ENCODE measurements at places on chromosomes 7 and 10.

DNA sequence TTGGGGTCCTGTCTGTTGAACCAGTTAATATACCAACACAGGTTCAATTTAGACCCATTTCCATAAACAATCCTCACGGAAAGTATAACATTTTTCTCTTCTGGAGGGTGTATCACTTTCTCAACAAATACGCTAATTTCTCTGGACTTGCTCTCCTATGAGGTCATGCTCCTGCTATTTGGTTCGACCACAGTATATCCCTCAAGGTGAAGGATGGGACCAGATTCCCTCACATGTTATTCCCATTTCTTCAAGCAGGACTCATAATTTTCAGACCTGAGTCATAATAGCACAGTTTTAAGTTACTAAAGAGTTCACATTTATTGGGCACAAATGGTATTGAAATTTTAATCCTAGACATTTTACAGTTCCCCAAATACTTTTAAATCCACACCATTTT lies 57.2 kb downstream of the ADAM12 start:
- DNase-seq, result no peak

- DNase-seq, result no peak
Measured at GRCh38 chr10:16585103-16585502, 63.4 kb upstream of the C1QL3 start.

DNA sequence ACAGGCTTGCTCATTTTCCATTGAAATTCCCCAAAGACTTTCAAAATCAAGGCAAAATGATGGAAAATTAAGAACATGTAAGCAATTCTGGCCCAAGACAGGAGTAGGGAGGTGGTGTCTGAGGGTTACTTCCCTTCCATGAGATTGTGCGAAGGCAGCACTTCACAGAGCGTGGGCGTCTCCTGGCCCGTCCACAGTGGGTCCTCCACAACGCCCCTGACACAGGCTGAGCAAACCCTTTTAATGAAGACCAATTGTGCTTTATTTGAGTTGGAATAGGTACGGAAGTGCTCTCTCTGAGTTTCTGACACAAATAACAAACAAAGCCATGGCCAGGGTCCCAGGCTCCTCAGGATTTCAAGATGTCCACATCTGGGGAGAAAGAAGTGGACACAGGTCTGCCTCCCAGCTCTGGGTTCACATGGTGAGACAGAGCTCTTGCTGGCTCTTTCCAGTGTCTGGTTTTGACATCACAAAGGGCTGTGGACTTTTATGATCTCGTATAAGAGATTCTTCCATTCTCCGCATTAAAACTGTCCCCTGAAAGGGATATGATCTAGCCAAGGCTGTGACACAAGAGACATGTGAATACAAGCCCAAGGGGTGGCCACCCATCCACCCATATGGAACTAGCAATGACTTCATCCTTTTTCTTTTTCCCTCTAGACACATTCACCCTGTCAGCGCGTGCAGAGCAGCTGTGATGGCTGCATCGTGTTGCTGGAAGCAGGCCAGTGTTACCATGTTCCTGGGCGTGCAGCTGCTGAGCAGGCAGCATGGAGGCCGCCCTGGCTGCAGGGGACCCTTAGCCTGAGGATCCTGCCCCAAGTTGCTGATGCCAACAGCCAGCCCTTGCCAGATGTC lies 145.6 kb downstream of the ADAM12 start:
- no peak for DNase-seq

DNA sequence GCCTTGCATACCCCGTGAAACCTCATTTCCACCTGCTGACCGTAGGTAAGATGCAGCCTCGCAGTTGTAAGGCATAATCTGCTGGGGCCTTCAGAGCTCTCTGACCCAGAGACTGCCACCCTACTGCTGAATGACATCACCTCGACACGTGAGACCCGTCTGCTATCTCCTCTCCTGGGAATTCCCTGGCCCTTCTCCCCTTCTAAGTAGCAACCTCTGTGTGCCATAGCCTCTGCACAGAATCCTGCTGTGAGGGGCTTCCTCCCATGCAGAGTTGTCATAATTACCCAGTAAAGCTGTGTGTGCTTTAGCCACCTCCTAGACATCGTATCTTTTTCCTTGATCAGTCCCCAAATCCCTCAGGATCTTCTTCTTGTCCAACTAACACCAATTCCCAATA lies 106.7 kb downstream of the CACNB2 start:
- no peak for DNase-seq

- DNase-seq, result no peak
Measured at GRCh38 chr7:157662981-157663716, 326.3 kb downstream of the DNAJB6 start.

DNA sequence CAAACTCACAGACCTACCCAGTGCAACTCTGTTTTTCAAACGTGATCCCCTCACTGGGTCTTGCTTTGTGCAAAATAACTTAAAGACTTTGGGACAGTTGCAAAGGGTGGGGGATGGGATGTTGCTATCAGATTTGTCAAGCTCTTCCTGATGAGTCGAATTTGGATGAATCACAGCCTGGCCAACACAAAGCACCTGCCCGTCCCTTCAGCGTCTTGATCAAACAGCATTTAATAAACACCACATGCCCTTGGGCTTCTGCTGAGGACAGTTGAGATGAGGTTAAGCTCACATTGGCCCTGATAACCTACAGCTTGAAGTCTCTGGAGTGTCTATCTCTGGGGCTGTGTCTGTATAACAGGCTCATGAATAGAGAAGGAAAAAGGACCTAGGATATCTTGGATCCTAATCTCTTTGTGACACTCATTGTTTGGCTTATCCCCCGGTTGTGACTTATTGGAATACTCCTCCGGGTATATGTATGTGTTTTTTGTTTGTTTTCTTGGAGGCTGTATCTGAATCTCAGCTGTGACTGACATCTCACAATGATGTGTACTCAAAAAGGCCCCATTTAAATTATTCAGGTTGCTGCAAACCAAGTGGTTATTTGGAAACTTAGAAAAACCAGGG lies 132.6 kb upstream of the NAMPT start:
- DNase-seq, result no peak
